Activated naive CD8-positive, alpha-beta T cell treated with anti-CD3 and anti-CD28 coated beads for 36 hours (primary cell): ENCODE measurements at places on chromosomes 6 and 20. TPM values are rescaled to one million over a fixed set of nuclear protein-coding genes. Genes with fewer than 3 reads are reported as not detected.

DNA sequence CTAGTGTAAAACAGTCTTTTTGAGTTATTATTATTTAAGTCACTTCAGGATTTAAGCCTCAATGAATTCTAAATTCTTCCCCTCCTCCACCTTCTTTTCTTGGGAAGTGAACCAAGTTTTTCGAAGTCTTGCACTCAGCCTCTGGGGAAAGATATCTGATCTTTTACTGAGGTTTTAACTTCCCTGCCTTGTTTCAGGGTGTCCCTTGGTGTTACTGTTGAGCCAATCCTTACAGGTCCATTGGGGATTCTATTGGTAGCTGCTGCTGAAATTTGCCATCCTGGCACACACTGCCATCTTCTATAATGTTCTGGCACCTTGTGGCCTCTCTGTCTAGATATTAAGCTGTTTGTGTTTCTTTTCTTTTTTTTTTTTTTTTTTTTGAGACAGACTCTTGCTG lies 31.7 kb downstream of the BEND6 start:
- no peak for DNase-seq

DNA sequence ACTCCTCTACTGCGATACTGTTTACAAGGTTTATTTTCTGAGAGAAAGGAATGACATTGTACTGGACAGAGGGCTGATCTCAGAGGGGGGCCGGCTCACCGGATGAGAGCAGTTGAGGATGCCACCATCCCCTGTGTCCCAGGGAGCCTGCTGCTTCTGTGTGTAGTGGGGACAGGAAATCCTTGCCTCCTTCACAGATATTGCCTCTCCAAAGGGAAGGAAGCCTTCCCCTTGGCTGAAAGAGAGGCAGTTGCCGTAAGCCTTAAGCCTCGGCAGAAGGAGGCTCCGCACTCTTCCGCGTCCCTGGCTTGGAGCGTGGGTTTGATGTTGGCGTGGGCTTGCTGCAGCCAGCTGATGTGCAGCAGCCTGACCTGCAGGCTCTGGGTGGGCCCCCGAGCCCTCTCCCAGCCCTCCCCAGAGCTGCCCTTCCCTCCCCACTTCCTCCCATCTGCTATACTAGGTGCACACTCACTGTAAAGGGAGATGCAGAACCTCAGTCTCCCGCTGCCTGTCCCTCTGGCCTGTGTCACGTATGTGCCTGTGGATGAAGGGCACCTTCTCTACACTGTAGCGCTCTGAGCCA lies 45.7 kb upstream of the RPS6KA2 start:
- DNase-seq: no peak

GRCh38 chr20:13286607-13287006 lies 65.5 kb downstream of the ISM1 start:
- no peak for DNase-seq

DNA sequence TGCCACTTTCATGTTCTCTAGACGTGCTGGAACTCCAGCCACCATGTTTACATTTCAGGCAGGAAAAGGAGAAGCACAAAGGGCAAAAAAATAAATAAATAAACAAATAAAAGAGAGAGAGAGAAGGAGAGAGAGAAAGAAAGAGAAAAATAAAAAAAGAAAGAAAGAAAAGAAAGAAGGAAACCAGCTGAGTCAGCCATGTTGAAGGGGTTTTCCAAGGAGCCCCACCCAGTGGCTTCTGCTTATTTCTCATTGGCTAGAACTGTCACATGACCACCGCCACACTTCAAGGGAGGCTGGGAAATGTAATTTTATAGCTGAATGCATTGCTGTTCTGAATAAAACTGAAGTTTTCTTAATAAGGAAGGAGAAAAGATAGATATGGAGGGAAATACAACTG lies 71.1 kb downstream of the BFSP1 start:
- no peak for DNase-seq

DNA sequence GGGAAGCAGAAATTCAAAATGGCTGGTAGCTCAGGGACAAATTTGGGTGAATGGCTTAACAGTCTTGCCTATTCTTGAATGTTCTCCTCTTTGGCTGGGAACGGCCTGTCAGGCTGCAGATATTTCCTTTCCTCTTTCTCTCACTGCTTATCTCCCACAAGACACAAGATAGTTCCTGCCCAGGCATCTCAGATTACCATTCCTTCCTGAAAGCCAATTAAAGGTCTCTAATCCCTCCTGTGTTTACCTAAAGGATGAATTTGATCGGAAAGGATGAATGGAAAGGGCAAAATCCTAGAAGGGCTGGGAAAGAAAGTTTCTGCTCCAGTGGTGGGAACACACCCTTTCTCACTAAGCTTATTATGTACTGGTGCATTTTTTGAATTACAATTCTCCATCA lies 95.9 kb upstream of the JAG1 start:
- no peak for DNase-seq

DNA sequence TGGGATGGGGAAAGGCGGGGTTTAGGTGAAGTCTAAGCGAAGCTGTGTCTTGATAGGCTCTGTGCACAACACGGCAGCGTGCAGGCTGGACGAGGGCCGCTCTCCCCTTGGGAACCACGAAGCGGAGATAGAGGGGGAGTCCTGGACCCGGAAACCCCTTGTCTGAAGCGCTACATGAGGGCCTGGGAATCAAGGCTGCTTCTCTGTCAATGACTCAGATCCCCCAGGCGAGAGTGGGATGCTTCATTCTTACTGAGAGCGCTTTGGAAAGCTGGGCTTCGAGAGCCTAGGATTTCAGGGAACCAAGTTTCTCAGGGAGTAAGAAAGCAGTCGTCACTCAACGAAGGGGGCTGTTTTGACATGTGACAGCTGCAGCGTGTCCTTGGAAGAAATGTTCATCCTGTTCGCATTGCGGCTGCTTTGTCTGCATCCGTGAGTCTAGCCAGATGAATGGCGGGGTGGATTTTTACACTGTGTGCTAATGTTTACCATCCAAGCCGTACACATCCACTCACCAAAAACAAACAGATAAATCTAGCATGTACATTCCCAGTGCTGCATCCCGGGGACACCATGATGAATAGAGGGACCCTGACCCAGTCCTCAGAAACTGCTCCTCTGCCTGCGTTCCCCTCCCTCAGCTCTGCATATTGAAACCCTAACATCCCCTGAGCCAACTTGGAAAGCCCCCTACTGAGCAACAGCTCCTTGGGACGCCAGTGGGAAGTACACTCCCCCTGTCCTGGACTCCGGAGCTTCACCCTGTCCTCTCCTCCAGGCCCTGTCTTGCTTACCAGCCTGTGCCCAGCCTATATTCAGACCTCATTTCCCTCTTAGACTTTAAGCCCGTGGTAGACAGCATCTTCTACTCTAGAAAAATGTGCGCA lies 24.5 kb upstream of the RTF2 start:
- DNase-seq: no peak

GRCh38 chr6:56144538-56145324 lies 102.6 kb downstream of the COL21A1 start:
- DNase-seq: no peak

DNA sequence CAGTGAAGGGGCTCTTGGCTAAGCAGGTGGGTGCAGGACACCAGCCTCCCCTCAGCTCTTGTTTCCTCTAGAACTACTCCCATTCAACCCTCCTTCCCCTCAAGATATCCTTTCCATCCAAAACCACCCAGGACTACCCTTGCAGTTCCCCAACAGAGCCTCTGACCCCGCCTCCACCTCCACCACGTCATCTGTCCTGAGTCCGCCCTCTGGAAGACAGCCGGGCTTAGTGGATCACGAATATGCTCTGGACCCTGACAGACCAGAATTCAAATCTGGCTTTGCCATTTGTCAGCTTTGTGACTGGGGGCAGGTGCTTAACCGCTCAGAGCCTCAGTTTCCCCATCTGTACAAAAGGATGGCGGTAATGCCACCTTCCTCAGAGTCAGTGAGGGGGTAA lies 31.4 kb downstream of the TFEB start:
- DNase-seq: no peak

- DNase-seq: no peak
Observed at GRCh38 chr20:33460711-33461110, 17.1 kb upstream of the SNTA1 start.

GRCh38 chr6:120111001-120111400 lies 761.4 kb upstream of the MAN1A1 start:
- DNase-seq: no peak

GRCh38 chr6:131295081-131295480 lies 159.8 kb downstream of the AKAP7 start:
- no peak for DNase-seq

DNA sequence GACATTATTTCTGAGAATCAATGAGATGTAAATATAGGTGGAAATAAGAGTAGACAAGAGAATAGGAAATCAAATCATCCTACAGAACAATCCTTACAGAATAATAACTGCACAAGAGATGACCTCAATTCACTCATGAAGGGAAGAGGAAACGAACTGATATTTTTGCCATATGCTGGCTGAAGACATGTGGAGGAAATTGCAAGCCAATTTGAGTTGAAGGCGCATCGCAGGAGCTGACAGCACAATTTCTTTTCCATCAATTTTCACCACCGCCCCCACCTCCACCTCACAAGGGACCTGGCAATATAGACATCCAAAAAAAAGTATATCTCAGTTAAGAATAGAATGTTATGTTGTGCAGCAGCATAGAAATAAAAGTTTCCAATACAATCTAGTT lies 20.3 kb downstream of the CITED2 start:
- no peak for DNase-seq

DNA sequence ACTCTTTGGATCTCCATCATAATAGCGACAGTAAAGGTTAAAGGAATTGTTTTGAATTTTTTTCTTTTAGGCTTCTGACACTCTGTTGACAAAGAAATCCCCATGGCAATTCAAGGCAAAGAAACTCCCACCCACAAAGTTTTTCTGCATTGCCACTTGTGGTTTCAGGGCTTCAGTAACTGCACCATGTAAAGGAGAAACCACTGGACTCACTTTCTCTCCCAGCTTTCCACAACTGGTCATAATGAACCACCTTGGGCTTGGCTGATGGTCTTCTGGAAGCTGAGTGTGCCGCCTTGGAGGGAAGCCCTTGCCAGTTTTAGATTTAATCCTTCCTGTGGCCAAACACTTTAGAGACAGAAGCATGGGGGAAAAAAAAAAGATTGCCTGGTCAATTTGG lies 163.1 kb downstream of the ISM1 start:
- no peak for DNase-seq

DNA sequence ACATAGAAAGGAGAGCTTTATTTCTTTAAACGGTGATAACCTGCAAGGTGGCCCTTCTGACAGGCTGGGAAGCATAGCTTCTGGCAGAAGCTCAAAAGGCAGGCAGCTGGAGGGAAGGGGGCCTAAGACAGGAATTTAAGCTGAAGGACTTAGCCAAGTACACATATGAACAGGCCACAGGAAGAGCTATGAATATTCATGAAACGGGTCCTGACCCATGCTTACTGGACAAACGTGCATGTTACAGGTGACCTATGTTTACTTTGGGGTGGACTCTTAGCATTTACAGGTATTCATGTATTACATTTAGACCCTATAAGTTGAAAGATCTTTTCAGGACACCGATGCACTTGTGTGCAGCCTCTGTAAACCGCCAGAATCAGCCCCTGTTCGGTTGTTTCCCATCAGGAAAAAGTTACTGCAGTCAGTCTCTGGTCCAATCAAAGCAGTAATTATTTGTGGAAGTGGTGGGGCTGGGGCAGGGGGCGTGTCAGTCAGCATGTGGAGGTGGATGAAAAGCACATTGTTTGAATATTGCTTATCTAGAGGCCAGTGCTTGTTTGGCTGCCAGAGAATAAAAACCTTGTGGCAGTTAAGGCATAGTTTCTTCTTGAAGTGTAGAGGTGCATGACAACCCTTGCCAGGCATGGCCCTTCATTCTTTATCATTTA lies 2.9 kb upstream of the GZF1 start:
- DNase-seq: no peak

DNA sequence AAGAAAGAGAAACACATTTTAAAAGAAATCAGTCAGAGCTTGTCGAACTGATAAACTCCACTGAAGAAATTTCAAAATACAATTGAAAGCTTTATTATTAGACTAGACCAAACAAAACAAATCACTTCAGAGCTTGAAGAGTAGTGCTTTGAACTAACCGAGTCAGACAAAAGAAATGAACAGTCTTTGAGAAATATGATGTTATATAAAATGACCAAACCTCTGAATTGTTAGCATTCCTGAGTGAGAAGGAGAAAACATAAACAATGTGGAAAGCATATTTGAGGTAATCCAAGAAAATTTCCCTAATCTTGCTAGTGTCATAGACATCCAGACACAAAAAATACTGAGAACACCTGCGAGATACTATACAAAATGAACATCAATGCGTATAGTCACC lies 13.2 kb upstream of the CST4 start:
- DNase-seq: no peak

GRCh38 chr20:63465380-63466249 lies 6.8 kb downstream of the KCNQ2 start:
- DNase-seq: no peak

GRCh38 chr6:135514706-135515105 lies 17.2 kb upstream of the AHI1 start:
- no peak for DNase-seq

- no peak for DNase-seq
Observed at GRCh38 chr6:42294759-42295158, 77.1 kb upstream of the MRPS10 start.

DNA sequence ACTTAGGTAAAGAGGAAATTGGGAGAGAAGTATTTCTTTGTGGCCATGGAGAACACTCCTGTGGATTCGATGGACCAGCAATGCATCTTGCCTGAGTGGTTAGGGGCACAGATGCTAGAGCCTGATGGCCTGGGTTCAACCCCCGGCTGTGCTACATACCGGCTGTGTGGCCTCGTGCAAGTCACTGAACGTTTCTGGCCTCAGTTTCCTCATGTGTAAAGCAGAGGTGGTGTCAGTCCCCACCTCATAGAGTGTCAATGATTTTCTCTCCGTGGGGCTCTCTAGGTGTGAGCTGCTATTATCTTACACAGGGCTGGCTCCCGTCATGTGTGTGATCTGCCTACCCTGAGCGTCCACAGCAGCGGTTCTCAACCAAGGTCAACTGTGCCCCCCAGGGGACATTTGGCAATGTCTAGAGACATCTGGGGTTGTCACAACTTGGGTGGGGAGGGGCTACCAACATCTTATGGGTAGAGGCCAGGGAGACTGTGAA lies 50.0 kb upstream of the PTPN1 start:
- DNase-seq: no peak

GRCh38 chr6:35736253-35736894 lies 458 bp upstream of the ARMC12 start:
- peak; percentile 83 for DNase-seq

DNA sequence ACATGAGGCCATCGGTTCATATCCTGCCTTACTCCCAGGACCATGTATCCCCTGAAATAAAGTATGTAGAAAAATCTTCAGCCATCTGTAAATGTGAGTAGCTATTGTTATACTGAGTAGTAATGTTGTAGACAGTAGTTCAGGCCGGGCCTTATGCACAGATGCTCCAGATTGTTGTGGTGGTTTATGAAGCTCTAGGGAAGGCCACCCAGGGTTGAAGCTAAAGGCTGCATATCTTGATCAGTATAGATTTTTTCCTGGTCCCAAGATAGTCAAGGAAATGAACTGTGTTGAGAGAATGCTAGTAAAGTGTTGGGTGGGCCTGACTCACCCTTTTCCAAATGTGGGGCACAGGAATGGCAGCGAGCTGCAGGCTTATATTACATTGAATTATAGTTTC lies 81.4 kb downstream of the FNDC1 start:
- no peak for DNase-seq

C4A gene
- total RNA-seq: 3.2 TPM

KCNB1 gene
- total RNA-seq: not detected

OPRL1 gene
- 0.16 TPM for total RNA-seq

ASIP gene
- total RNA-seq: not detected

TBX18 gene
- not detected for total RNA-seq
